ENCODE measurements at places on chromosomes 5 and 9.

- no peak for DNase-seq
These were observed 16.9 kb downstream of the PDGFRB start for GRCh38 chr5:150138551-150139265.

DNA sequence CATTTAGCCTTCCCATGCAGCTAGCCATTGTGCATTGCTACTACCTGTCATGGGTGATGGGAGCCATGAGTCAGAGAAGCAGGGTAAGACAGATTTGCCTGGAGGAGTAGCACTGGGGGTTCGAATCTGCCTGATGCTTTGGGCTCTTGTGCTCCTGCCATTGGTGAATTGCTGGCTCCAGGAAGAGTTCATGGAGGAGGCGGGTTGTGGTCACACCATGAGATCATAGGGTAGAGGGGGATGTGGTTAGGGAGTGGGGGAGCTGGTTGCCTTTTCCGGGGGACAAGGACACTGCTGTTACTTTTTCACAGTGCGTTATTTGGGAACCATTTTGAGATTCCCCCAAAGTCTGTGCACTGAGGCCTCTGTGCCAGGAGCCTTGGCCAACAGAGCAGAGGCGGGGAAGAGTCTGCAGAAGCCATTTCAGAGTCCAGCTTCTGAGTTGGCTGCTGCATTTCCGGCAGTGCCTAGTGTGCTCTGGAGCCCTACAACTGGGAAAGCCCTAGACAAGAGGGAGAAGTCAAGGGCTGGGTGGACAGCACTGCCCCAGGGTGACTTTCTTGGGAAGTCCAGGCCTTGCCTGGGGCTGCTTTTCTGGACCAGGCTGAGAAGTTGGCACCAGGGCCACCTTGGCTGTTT is 6.2 kb downstream of the ANGPTL2 start:
- DNase-seq: no peak

GRCh38 chr9:128836509-128837145 is 7.0 kb upstream of the SPOUT1 start:
- DNase-seq: no peak

GRCh38 chr5:18281947-18282581 is 647.8 kb downstream of the TAF11L14 start:
- no peak for DNase-seq

DNA sequence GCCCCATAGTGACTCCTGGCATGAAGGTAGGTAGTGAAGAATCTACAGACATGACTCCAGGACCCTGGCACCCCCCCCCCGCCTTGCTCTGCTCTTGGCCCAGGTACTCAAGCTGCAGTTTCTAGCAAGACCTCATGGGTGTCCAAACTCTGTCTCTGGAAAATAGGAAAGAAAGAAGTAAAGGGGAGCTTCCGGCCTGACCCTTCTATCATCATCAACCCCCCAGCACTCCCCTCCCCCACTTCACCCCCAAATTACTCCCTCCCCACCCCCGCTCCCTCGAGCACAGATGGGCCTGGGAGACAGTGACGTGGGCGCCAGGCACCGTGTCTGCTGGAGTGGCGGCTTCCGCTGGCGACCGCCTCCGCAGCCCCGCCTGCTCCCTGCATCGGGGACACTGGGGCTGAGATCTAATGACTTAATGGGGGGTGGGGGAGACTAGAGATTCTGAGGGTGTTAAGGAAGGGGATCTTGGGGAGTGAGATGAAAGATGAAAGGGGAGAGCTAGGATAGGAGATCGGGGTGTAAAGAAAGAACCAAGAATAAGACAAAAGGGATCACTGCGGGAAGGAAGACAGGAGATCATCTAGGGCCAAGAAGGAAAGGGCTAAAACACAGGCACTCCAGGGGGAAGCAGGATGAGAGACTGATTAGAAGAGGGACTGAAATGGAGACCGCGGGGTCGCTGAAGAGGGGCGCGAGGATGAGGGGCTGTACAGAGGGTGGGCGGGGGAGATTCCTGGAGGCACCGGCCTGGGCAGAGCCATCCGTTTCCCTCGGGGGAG is 1.1 kb upstream of the DNAJB5 start:
- no peak for DNase-seq

- DNase-seq: no peak
These were observed 91.6 kb downstream of the TMEM174 start for GRCh38 chr5:73264631-73265030.

DNA sequence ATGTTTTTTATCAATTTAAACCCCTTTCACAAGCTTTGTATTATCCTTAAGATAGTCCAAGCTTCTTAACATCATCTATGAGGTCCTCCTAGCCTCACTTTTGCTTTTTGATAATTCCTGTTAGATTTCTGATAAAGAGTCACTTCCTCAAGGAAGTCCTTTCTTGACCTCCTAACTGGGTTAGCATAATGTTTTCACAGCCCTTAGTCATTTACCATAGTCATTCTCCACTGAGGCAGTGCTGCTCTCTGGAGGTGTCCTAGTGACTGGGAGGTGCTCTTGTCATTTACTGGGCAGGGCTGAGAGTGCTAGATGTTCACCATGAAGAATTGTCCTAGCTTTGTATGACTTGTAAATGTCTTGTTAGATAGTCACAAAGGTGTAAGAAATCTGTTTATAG is 26.4 kb downstream of the TNPO1 start:
- DNase-seq: no peak

DNA sequence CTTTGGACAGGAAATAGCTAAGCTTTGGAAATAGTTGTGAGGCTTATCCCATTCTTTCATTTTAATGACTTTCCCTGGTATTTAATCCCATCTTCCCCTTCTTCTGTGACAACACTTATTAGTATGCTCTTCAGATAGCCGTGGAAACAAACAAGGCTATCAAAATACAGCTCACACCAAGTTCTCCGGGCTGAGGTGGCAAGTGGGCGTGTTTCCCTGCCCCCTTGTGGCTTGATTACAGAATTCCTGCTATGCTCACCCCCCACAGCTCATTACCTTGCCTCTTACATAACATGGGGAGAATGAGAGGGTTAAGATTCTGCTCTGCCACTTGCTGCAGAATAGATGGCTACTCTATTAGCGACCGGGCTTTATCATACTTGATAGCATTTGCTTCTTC is 437.1 kb upstream of the TLE4 start:
- DNase-seq: no peak
